Activated CD4-positive, alpha-beta T cell treated with anti-CD3 and anti-CD28 coated beads, Interleukin-2, amount 50 U/mL, for 16 hours (primary cell): ENCODE measurements at places on chromosomes 4 and X.

DNA sequence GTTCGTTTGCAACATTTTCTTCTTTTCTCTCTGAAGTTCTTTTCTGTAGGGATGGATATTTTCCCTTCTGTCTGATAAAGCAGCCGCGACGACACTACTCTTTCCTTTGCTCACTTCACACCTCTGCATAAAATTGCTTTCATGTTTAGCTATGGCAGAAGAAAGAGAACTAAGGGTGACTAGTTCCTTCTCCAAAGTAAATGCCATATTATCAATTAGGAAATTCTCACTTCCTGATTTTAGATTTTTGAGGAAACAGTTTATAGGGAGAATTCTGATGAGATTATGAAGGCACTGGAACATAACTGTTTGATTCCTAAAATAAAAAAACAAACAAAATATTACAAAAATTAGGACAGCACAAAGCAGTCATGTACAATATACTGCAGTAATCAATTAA, 29.2 kb downstream of the FANCB start:
- DNase-seq, result no peak

DNA sequence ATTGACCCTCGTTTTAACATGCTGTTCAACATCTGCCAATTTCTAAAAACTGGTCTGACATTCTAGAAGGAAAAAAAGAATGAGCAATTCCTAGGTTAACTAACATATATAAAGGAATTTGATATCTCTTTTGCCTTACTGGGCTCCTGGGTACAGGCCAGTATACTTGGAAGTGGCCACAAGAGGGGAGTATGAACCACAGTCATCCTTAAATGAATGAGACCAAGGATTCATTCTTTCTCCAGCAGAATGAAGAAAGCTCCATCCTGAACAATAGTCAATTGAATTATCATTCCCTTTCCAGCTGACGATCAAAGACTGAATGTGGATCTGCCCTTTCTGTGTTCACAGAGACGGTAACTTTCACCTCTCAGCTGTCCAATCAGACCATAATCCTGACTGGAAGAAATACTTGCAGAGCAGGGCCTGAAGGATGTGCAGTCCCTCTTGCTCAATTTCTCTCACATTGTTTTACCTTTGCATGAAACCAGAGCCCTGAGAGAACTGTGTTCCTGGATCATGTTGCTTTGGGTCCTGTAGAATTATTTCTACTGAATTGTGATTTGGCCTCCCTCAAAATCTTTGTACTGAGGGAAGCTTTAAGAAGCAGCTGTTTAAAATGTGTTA, 14.8 kb upstream of the SPARCL1 start:
- DNase-seq, result no peak

DNA sequence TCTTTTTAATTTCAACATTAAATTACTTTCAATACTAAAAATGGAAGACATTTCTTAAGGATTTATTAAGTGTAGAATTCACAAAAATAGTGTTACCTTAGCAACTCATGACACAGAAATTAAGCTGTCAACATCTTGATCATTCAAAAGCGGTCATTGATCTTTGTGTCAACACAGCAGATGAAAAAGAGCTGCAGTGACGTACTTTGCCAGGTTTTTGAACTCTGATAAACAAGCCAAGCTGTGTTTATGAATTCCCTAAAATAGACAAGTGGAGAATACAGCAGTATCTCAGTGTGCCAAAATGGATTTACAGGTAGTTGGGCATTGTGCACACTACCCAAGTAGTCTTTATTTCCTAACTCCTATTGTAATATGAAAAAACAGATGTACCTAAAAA, 1141.8 kb upstream of the PCDH7 start:
- no peak for DNase-seq

DNA sequence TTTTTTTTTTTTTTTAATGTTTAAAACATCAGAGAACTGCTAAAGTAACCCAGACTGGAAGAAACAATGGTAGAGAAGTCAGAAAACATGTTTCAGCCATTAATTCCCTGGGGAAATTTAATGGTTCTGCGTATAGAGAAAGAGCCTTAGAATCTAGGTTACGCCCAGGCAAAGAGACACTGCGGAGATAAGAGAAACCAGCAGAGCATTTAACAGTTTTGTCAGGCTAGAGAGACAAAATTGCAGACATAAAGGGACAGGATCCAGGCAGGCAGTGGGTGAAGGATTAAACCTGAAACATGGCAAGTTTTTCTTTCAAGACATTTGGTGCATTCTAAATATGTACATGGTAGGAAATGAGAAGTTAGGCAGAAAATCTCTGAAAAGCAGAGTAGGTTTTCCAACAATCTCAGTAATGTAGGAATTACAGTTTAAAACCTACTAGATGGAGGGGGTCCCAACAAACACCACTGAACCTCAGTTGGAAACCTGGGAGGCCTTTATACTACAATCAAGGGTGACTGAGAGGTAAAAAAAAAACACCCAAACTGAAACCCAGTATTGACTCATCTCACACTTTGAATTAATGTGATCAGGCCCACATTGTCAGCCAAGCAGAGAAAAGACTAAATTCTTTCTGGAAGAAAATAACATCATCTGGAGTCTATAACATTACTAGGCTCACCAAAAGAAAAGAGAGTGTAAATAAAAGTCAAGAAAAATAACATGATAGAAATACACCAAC, 254.2 kb upstream of the NWD2 start:
- DNase-seq, result peak; percentile 12

GRCh38 chrX:119041175-119041574, 31.6 kb upstream of the CT47C1 start:
- DNase-seq, result no peak
